NCI-H510A treated with DMSO at 0.1 percent for 48 hours (cell line): ENCODE measurements at places on chromosomes 12 and 14.
A peak's percentile ranks its signal among the peaks of the same experiment; 100 is the strongest.

DNA sequence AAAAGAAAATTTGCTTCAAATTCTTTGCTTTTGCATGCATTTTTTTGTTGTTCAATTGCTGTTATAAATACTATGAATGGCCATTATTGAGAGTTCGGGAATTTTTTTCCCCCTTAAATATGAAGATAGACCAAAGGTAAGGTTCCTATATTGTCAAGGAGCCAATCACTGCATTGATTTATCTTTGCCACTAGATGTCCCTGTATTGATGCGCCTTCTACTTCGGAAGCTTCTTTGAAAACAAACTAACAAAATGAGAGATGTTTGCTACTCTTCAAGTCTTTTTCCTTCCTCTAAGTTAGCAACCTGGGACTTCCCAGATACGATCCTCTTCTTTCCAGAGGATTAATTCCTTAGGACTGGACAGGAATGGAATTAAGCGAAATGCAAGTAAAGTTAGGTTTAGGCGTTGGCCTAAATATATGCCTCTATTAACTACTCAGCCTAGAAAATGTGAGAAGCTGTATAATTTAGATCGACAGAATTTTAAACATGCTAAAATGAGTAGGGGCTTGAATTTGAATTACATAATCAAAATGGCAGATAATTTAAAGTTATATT lies 318.1 kb downstream of the AEBP2 start:
- DNase-seq: peak; percentile 84

DNA sequence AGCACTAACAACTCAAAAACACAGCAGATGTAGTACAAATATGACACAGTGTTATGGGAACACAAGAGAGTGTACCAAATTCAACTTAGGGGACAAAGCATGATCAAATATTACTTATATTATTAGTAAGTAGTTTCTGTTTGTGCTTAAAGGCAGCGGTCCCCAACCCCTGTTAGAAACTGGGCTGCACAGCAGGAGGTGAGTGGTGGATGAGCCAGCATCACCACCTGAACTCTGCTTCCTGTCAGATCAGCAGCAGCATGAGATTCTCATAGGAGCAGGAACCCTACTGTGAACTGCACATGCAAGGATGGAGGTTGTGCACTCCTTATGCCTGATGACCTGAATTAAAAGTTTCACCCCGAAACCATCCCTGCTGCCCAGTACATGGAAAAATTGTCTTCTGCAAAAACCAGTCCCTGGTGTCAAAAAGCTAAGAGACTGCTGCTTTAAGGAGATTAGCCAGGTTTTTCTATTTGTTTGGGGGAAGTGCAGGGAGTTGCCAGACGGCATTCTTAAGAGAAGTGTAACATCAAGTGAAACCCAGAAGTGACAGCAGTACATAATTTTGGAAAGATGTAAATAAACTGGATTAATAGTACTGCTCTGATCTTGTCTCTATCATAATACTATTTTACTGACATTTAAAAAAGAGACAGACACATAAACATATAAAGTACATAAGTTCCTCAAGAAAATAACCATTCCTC lies 26.7 kb downstream of the GTF2A1 start:
- no peak for DNase-seq

GRCh38 chr12:120048263-120048662 lies 59.2 kb downstream of the BICDL1 start:
- no peak for DNase-seq

DNA sequence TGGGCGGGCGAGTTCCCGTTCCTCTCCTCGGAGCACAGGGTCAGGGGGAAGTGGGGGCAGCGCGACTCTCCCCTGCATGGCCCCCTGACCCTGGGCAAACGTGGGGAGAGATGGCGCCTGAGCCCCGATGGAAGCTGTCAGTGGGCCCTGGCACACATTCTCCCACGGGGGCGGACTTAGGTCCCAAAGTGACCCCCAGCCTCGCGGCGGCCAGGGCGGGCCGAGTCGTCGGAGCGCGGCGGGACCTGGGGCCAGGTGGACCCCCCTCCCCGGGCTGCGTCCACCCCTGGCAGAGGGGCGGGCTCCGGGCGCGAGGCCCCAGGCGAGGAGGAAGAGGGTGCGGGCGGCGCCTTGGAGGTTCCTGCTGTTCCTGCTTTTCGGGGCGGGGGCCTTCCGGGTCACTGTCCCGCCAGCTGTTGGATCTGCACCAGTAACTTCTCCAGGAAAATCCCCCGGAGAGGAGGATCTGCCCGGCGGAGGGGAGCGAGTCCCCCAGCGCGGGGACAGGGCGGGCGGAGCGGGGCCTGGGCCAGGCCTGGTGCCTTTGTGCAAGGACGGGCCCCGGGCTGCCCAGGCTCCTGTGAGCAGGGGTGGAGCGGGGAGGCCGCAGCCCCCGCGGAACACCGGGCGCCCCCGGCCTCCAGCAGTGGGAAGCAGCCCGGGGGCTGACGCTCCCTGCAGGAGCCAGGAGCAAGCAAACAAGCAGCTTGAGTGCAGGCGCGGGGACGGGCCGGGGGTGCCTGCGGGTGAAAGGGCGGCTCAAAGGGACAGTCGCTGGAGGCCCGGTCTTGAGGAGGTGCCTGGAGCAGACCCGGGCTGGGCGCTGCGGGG lies 15.3 kb downstream of the TNFAIP2 start:
- no peak for DNase-seq

DNA sequence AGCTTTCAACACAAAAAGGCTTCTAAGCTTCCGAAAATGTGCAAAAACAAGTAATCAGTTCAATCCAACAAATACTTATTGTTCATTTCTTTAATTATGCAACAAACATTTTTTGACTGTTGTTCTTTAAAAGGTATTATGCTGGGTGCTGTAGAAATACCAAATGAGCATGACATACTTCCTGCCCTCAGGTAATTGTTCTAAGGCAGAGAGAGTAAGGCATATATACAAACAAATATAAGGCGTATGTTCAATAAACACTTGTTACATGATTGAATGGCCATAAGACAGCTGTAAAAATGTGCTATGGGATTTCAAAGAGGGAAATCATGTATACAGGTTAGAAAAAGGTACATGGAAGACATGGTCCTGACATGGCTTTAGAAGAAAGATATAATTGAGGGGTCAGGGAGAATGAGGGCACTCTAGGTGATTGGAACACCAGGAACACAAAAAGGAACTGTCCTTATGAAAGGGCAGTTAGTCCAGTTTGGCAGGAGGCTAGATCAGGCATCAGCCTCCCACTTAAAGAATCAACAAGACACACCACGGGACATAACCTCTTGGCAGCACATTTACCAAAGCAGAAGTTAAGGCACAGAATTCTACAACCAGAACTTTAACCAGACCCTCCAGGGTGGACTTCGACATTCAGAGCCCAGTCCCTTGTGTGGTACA lies 135.8 kb upstream of the SCAF11 start:
- DNase-seq: peak; percentile 61
